Activated CD4-positive, CD25-positive, alpha-beta regulatory T cell treated with anti-CD3 and anti-CD28 coated beads, Interleukin-2, amount 50 U/mL, for 72 hours (primary cell): ENCODE measurements at places on chromosomes 4 and X.

- DNase-seq: no peak
These were observed 28.5 kb downstream of the TRIM2 start for GRCh38 chr4:153232768-153233167.

GRCh38 chrX:153925739-153926551, at the start of gene ARHGAP4:
Gene ARHGAP4, minus strand, starts transcription at chrX:153926264. Its CDS starts 62 bp downstream, at chrX:153926202.
- DNase-seq: peak; percentile 66

- no peak for DNase-seq
These were observed 44.0 kb downstream of the MGST2 start for GRCh38 chr4:139709660-139710059.

GRCh38 chrX:130754353-130754752, 148.7 kb downstream of the ENOX2 start:
- no peak for DNase-seq

- DNase-seq: peak; percentile 84
These were observed 685 bp upstream of the MORF4L2 start for GRCh38 chrX:103687073-103687695.

- no peak for DNase-seq
These were observed 209.4 kb upstream of the UGT8 start for GRCh38 chr4:114389070-114389685.

DNA sequence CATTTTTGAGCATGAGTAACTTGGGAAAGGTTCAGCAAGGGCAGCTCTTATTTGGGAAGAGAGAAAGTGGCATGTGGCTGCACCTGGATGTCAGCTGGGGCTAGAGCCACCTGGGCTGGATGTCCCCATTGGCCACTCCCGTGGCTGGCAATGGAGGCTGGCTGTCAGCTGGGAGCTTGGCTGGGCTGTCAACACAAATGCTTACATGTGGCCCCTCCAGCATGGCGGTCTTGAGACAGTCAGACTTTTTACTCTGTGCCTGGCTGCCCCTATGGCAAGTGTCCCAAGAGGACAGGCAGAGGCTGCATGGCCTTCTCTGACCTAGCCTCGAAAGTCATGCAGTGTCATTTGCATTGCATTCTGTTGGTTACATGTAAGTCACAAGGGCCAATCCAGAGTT, 99.6 kb downstream of the FAM53A start:
- DNase-seq: no peak

- no peak for DNase-seq
These were observed 216.3 kb upstream of the LEF1 start for GRCh38 chr4:108385076-108385475.

- DNase-seq: no peak
These were observed 454.2 kb downstream of the GRIA2 start for GRCh38 chr4:157674699-157675098.

GRCh38 chrX:24858004-24858746, 157.6 kb downstream of the ARX start:
- DNase-seq: no peak

- no peak for DNase-seq
These were observed 98.2 kb upstream of the HHIP start for GRCh38 chr4:144547678-144548298.

- no peak for DNase-seq
These were observed 2.3 kb upstream of the GRSF1 start for GRCh38 chr4:70841951-70842350.
